CD4-positive, alpha-beta T cell treated with Interleukin-4 for 4 hours (primary cell): ENCODE measurements at places on chromosomes 3 and 15.

DNA sequence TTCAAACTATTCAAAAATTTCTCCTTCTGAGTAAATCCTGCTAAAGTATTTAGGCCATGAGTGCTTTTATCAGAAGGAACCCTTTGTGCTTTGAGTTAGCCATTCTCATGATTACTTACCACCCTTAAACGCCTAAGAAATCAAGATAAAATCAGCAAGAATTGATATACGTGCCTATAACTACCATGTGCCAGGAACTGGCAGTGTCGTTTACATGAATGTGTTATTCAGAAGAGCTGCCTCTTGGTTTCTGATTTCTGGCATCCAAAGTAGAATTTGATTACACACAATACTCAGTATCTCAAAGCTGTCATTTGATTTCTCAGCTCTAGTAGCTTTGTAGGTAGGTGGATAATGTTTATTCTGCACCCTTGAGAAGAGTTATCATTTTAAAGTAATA, 351.3 kb upstream of the CCDC54 start:
- no peak for DNase-seq

GRCh38 chr3:45381168-45381852, 7.1 kb upstream of the LARS2 start:
- no peak for DNase-seq

DNA sequence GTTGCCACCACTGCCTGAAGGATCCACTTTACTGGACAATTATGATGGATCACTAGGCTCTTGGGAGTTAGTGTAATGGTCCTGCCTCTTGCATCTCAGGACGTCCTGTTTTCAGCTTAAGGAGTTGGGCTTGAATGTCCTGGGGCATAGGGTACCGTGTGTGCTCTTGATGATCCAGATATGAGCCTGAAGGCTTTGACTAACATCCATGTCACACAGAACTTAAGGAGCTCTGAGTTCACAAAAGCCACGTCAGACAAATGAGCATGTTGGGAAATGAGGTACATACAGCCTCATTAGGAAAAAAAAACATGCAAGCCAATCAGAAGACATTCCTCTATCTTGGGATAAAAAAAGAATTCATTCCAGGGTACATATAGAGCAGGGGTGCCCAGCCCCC, 40.8 kb downstream of the CA12 start:
- DNase-seq, result no peak

- no peak for DNase-seq
Observed at GRCh38 chr3:65545429-65545828, 493.3 kb downstream of the MAGI1 start.

GRCh38 chr3:10758304-10759037, 57.6 kb upstream of the SLC6A11 start:
- DNase-seq, result peak; percentile 46

GRCh38 chr15:47791161-47791560, 73.9 kb downstream of the SEMA6D start:
- no peak for DNase-seq
